ENCODE measurements at places on chromosomes 11 and 22.

GRCh38 chr11:93817426-93818348 lies 32.7 kb downstream of the VSTM5 start:
- no peak for DNase-seq
- H3K27me3 ChIP-seq: no peaks in the 10 kb centered on the region
- peaks cover 11% of the 10 kb centered on the region for H3K36me3 ChIP-seq
- H3K27ac ChIP-seq: no peak overlapping the region

DNA sequence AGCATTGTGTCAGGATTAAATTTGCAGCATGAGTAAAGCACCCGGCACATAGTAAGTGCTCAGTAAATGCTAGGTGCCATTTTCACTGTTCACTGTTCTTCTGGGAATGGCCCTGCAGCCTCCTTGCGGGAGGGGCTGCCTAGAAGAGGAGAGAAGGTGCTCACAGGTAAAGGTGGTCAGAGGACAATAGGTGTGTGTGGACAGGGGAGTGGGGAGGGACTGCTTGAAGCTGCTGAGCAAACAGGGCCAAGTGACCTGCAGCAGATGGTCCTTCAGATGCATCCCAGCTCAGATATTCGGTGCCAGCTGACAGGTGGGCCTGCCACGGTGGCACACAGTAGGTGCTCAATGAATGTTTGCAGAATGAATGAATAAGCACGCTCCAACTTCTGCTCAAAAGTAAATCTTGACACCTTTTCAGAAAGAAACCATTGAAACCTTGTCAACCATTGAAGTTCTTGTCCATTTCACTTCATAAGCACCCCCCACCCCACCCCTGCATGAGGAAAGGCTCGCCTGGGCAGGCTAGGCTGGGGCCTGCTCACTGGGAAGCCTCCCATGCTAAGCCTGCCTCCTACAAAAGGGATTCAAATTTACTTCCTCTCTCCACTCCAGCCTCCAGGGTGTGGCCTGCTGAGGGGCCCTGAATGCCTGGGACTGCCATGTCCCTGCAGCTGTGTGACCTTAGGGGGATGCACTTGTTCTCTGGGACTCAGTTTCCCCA lies 1.6 kb downstream of the KIAA0930 start:
- no peak for DNase-seq
- H3K4me1 ChIP-seq: peaks cover 18% of the 10 kb centered on the region
- H3K27ac ChIP-seq: no peak overlapping the region
- no peaks in the 10 kb centered on the region for H3K36me3 ChIP-seq
- no peak overlapping the region for H3K4me3 ChIP-seq

DNA sequence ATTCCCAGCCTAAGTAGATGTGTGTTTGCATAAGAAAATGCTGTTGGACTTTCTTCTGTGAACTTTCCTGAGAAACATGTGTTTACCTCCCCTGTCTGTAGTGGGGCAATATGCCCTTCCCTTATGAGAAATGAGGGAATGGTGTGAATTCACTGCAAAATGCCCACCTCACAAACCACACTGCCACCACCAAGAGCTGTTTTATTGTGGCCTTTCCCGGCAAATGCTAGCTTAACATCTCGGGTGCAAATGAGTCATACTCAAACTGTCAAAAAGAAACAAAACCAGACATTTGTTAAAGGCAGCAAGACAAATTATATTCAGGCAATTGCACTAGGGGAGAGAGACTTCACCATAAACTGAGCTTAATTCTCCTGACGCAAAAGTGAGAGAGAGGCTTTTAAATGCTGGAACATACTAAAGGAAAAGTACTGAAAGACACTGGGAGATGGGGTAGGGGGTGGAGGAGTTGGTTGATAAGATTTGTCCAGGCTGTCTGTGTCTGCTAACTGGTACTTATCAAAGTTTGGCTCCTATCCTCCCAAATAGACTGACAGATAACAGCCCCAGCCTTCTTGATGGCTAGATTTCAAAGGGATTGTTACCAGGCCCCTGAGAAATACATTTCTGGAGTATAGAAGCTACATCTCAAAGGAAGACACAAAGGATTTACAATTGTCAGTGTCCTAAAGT lies 70.9 kb upstream of the OR5AK2 start:
- H3K27me3 ChIP-seq: no peaks in the 10 kb centered on the region
- no peaks in the 10 kb centered on the region for H3K4me1 ChIP-seq
- no peak for DNase-seq
- no peak overlapping the region for H3K27ac ChIP-seq
- no peak overlapping the region for H3K4me3 ChIP-seq
- H3K36me3 ChIP-seq: no peaks in the 10 kb centered on the region

DNA sequence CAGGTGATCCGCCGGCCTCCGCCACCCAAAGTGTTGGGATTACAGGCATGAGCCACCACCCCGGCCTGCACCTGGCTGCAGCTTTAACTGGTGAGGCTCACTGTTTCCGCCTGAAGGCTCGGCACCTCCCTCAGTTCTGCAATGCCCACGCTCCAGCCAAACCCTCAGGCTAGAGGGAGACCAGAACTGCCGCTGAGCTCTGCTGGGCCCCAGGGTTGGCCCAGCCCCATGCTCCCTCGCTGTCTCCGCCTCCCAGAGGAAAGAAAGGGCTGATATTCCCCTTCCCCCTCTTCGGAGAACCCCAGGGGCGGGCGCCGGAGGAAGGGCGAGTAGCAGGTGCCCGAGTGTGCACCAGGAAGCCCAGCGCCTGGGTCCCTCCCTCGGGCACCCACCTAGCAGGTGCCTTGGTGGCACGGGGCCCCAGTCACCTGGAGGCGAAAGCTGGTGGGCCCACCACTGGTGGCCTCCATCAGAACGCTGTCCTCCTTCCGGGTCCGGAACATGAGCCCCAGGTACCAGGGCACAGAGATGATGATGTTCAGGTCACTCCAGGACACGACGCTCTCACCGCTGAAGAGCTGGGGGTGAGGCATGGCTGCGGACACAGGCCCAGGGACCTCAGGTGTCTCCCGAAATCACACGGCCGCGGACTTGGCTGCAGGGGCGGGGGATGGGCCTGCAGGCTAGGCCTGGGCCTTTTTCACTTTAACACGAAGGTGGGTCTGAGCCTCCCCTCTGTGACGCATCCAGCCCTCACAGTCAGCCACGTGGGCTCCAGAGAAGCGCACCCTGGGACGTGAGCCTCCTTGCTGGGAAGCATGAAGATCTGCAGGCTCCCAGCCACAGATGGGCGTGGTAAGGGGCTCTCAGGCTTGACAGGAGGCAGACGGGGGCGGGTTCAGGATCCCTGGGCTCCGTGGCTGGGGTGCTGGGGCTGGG lies 73.3 kb downstream of the TRMU start:
- no peak for DNase-seq
- no peaks in the 10 kb centered on the region for H3K27me3 ChIP-seq
- no peak overlapping the region for H3K27ac ChIP-seq
- H3K4me1 ChIP-seq: peaks cover under 1% of the 10 kb centered on the region
- no peak overlapping the region for H3K4me3 ChIP-seq

DNA sequence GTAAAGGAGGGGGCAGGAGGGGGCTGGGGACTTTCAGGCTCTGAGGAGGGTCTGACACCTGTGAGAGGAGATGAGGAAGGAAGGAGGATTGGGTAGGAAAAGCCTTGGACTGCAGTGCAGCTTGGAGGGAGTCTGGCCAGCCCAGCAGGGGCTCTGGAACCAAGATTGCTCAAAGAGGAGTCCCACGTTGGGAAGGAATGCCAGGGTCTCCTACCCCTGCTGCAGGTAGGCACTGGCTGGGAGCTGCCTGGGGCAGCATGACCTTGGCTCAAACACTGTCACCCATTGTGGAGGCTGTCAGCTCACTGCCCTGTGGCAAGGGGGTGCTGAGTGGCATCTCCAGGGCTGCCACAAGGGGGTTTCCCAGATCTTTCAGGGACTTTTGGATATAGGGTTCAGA lies 94.5 kb downstream of the RPS6KA4 start:
- no peaks in the 10 kb centered on the region for H3K36me3 ChIP-seq
- no peak overlapping the region for H3K27ac ChIP-seq
- peaks cover 13% of the 10 kb centered on the region for H3K4me1 ChIP-seq
- DNase-seq: no peak

All from transverse colon (tissue), 4 donors.